ENCODE measurements at places on chromosomes 16 and 17.

DNA sequence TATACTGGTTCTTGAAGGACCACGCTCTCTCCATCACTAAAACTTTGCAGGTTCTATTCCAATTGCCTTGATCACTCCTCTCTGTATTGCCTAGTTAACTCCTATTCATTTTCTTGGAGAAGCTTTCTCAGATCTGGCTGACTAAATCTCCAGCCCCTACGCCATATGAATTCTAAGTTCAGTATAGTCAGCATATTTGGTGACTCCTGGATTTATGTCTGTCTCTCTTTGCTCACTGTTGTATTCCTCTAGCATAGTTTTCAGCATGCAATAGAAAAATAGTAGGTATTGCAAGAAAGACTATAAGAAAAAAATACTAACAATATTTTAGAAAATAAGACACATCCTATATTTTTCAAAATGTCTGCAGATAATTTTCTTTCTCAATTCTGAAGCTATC, 579.7 kb downstream of the CDH11 start:
- DNase-seq, result no peak

DNA sequence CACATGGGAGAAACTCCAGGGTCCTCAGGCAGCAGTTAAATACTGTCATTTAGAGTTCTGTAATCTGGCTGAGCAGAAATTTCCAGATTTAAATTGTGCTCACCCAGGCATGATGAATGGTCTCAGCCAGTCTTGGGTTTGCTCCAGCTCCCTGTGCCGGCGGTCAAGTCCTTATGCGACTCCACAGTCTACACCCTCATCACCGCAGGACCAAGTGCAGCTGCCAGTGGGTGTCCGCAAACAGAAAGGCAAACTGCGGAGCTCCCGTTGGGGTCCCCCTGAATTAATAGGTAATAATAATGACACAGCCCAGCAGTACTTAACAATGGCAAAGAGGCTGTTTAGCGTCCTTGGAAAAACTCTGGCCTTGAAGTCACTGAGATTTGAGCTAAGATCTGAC, 3.9 kb upstream of the CACNG4 start:
- no peak for DNase-seq

- no peak for DNase-seq
Measured at GRCh38 chr17:58005031-58005727, 1.9 kb downstream of the SRSF1 start.

DNA sequence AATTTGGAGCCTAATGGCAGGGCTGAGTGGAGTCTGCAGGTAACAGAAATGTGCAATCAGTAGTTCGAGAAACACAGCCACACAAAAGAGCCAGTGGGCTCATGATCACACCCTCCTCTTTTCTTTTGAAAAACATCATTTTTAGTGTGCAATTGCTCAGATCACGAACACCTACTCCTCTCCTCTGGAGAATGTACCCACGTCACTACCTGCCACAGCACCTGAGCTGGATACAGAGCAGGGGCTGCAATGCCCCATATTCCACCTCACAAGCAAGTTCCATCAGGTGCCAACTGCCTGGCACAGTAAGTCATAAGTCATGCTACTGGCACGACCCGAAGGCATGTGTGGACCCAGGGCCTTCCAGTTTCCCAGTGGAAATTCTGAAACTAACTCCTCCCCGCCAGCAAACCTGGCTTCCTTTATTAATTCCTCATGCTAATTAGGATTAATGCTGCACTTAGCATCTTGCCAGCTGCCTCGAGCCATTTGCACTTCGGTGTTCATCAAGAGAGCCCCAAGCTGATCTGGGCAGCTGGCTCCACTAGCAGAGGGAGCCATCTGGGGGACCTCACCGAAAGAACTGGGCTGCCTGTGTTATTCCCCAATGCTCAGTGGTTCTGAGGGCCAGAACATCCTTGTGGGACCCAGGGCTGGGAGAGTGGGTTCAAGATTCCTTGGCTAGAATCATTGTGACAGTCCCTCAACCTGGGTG, 2.4 kb downstream of the CACNG4 start:
- no peak for DNase-seq

DNA sequence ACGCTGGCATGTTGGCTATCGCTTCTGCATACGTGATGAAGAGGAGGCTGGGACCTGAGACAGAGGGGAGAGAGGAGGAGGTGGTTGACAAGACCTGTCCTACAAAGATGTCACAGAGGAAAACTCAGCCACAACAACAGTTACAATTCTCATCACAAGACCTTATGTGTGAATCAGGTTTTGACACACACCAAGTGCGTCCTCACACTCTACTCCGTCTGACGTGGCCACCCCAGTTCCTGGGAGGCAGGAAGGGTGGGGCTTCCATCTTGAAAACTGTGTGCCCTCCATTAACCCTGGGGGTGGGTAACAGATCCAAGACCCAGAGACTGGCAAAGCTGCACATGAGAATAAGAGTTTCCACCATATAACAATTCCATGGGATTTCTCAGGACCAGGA, 24.1 kb downstream of the SLC6A4 start:
- no peak for DNase-seq

DNA sequence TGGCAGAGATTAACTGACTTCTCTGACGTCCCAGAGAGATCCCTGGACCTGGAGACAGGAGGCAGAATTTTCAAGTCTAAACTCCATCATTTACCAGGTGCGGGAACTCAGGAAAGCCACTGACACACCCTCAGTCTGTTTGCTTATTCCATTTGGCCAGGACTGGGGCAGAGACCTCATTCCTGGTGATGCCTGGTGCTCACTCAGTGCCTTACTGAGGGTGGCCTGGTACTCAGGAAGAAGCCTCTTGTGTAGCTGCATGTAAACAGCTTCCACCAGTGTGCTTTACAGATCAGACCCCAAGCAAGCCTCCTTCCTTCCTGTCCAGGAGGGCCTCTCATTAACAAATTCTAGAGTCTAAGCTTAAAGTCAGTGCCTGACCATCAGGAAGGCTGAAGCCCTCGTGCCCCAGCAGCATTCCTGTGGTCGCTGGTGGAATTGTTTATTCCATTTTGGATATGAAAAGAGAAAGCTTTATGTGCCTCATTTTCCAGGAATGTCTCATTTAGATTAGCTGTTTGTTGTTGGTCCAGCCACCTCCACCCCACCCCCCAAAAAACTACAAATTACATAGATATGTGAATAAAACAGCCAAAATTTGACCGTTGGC, 236.1 kb upstream of the CDH5 start:
- DNase-seq, result no peak

All from NCI-H1436 treated with DMSO at 0.1 percent for 48 hours (cell line).